ENCODE measurements at places on chromosomes 7 and 10. TPM values are rescaled to one million over a fixed set of nuclear protein-coding genes. Genes with fewer than 3 reads are reported as not detected.

The CYTH3 gene
- total RNA-seq, result 35.5 TPM

The ZNF316 gene
- 37.8 TPM for total RNA-seq

The TRIM50 gene
- not detected for total RNA-seq

DNA sequence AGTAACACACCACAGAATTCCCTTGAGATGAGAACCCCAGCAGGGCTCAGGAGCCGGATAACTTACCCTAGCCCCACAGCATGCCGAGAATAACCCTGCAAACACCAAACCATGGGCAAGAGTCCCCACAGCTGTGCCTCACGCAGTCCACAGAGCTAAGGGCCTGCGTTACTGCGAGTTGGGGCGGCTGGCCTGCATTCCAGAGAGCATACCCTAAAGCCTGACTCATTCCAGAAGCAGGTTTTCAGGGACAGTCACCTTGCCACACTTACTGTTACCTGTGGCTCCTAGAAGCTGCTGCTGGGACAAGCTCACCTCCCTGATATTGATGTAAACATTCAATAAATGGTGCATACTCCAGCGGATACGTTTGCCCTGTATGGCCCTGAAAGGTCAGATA is 18.6 kb downstream of the FGFR2 start:
- DNase-seq, result no peak
- no peak overlapping the region for H3K4me3 ChIP-seq
- no peaks in the 10 kb centered on the region for H3K36me3 ChIP-seq
- no peaks in the 10 kb centered on the region for H3K4me1 ChIP-seq

GRCh38 chr7:17408245-17408903 is 109.9 kb downstream of the AHR start:
- peaks cover 8% of the 10 kb centered on the region for H3K4me1 ChIP-seq
- no peaks in the 10 kb centered on the region for H3K27me3 ChIP-seq
- H3K36me3 ChIP-seq, result no peaks in the 10 kb centered on the region
- DNase-seq, result peak; percentile 96

- H3K27ac ChIP-seq, result no peak overlapping the region
- no peaks in the 10 kb centered on the region for H3K4me1 ChIP-seq
- no peak for DNase-seq
- no peaks in the 10 kb centered on the region for H3K27me3 ChIP-seq
Measured at GRCh38 chr7:15159261-15159660, 256.7 kb upstream of the DGKB start.

- no peak overlapping the region for H3K27ac ChIP-seq
- no peaks in the 10 kb centered on the region for H3K4me1 ChIP-seq
- H3K36me3 ChIP-seq, result no peaks in the 10 kb centered on the region
Measured at GRCh38 chr10:126208726-126209302, 179.5 kb downstream of the ADAM12 start.

- no peak overlapping the region for H3K27ac ChIP-seq
- H3K4me1 ChIP-seq, result no peaks in the 10 kb centered on the region
- no peak overlapping the region for H3K4me3 ChIP-seq
- no peak for DNase-seq
- no peaks in the 10 kb centered on the region for H3K36me3 ChIP-seq
Measured at GRCh38 chr7:20113427-20114027, 103.7 kb downstream of the MACC1 start.

DNA sequence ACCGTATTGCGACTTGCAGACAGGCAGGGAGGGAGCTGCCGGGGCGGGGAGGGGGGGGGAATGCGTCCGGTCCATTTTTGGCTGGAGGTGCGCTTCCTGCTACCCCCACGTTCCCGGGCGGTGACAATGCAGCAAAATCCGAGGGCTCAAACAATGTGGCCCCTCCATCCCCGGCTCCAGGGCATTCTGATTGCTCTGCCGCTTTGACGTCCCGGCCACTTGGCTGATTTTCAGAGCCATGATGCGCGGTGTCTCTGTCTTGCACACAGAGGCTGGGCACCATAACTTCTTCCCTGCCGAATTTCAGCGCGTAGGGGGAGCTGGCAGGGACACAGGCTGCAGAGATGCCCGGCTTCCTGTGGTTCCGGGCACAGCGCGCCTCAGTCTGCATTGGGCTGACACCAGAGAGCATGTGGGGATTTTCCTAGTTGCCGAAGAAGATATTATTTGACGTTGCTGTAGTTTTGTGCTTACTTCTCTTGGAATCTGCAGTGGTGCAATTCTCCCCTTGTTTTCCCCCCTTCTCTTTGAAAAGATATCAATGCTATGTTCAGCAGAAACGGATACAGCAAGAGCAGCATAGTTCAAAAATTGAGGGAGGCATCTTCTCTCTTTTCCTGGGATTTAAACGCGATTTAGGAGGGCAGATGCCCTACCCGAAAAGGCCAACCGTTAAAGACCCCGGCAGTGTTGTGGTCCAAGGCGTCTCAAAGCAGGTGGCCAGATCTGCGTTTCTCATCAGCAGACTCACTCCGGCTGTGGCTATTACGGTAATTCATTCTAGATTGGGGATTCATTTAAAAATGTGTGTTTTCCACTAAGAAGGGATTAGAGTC is 1.4 kb downstream of the HECW1 start:
- no peak overlapping the region for H3K27ac ChIP-seq
- H3K4me3 ChIP-seq, result no peak overlapping the region
- peaks cover 4% of the 10 kb centered on the region for H3K4me1 ChIP-seq
- no peaks in the 10 kb centered on the region for H3K36me3 ChIP-seq
- DNase-seq, result no peak

GRCh38 chr7:30171766-30172447 is 37.1 kb downstream of the MTURN start:
- no peaks in the 10 kb centered on the region for H3K36me3 ChIP-seq
- no peak overlapping the region for H3K27ac ChIP-seq
- H3K27me3 ChIP-seq, result peaks cover 2% of the 10 kb centered on the region

GRCh38 chr10:132983252-132984007 is 41.1 kb upstream of the CFAP46 start:
- no peak overlapping the region for H3K4me3 ChIP-seq
- no peaks in the 10 kb centered on the region for H3K36me3 ChIP-seq
- no peak for DNase-seq
- H3K4me1 ChIP-seq, result no peaks in the 10 kb centered on the region
